ENCODE measurements at places on chromosomes 7 and 10.

DNA sequence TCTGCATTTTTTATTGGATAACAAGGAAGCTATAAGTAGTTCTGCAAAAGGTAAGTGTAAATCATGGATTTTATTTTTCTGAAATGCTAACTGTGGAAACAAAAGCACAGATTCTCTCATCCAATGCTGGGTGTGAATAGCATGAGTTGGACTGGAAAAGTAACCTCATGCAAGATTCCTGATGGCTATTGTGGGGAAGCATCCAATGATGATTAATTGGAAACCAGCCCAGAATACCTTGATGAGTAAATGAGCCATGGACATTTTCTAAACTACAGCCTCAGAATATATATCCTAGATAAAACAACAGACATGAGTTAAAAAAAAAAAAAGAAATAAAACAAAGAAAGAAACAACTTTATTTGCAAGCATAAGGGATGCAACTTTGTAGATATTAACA, 934.6 kb downstream of the CCSER2 start:
- no peak for DNase-seq

- DNase-seq, result no peak
These were observed 42.4 kb upstream of the ASAH2 start for GRCh38 chr10:50293513-50294313.

- DNase-seq, result no peak
These were observed 59.7 kb downstream of the DNAJB6 start for GRCh38 chr7:157396316-157397035.

DNA sequence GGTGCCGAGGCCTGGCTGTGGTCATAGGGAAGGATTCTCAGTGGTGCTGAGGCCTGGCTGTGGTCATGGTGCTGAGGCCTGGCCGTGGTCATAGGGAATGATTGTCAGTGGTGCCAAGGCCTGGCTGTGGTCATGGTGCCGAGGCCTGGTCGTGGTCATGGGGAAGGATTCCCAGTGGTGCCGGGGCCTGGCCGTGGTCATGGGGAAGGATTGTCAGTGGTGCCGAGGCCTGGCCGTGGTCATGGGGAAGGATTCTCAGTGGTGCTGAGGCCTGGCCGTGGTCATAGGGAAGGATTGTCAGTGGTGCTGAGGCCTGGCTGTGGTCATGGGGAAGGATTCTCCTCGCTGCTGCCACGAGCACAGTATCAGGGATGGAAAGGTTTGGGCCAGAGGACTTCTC, 327.3 kb downstream of the ADARB2 start:
- no peak for DNase-seq

- DNase-seq, result no peak
These were observed 33.7 kb downstream of the R3HCC1L start for GRCh38 chr10:98168147-98168546.

- DNase-seq, result no peak
These were observed 260.9 kb upstream of the FZD8 start for GRCh38 chr10:35903021-35903420.

DNA sequence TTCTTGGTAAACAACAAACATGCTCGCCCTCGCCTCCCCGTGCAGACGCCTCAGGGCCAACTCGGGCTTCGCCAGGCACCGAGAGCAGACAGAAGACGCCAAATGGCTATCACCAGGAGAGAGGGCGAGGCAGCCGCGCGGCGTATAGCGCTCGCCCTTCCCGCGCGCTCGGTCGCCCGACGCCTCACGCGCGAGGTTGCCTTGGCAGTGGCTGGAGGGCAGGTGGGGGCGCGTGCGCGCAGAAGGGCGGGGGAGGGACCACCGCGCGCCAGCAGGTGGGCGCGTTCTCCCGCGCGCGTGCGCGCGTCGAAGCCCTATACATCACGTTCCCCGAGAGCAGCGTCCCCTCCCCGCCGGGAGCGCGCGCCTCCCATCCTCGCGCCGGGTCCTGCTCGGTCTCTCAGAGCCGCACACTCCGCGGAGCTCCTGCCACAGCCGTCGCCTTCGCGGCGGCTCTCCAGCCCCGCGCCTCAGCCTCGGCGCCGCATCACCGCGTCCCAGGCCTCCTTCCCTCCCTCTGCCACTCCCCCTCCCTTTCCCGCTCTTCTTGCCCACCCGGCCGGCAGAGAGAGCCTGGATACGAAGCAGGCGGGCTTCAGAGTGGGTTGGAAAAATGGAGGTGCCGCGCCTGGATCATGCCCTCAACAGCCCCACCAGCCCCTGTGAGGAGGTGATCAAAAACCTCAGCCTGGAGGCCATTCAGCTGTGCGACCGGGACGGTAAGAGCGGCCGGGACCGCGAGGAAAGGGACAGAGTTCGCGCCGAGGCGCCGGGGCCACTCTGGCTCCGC, at the start of gene PHYHIPL:
PHYHIPL (plus strand) TSS at position 403 of the 790 bp plus-strand sequence; CDS start at position 614, 211 bp downstream.
- DNase-seq, result peak; percentile 34

- DNase-seq, result no peak
These were observed 188.0 kb downstream of the KCND2 start for GRCh38 chr7:120460949-120461348.

DNA sequence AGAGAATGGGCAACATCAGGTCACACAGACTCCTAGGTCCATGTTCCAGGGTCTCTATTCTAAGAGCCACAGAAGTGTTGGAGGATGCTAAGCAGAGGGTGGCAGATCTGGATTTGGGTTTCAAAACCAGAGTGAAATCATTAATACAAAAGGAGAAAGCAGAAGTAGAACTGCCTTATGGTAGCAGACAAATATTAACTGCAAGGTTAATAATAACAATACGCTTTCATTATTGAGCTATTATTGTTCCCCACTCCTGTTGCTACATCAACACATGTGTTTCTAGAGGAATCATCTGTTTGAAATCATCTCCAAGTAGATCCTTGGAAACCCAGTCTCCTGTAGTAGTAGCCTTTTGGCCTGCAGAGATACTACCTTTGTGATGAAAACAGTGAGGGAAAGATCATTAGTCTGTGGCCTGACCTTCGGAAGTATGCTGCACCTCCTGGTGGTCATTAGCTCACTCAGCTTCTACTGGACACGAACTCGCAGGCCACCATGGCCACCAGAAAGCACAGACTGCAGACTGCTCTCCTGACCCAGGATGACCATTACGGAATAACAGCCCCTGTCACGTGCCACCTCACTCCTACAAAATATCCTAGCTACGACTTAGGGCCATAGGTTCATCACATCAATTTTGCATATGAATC, 84.6 kb downstream of the XPNPEP1 start:
- no peak for DNase-seq

GRCh38 chr10:42594246-42594650, 44.1 kb downstream of the ZNF33B start:
- no peak for DNase-seq

DNA sequence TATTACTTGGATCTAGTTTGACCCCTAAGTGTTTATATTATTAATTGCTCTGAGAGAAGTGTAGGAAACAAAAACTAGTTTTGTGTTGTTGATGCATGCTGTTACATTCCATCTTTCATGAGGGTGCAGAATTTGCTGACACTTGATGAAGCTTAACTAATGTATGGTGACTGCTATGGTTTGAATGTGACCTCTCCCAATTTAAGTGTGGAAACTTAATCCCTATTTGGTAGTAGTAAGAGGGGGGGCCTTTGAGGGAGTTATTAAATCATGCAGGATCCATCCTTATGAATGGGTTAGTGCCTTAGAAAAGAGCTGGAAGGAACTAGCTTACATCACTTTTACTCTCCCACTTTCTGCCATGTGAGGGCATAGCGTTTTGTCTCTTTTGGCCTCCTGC, 142.5 kb downstream of the PCLO start:
- DNase-seq, result no peak

DNA sequence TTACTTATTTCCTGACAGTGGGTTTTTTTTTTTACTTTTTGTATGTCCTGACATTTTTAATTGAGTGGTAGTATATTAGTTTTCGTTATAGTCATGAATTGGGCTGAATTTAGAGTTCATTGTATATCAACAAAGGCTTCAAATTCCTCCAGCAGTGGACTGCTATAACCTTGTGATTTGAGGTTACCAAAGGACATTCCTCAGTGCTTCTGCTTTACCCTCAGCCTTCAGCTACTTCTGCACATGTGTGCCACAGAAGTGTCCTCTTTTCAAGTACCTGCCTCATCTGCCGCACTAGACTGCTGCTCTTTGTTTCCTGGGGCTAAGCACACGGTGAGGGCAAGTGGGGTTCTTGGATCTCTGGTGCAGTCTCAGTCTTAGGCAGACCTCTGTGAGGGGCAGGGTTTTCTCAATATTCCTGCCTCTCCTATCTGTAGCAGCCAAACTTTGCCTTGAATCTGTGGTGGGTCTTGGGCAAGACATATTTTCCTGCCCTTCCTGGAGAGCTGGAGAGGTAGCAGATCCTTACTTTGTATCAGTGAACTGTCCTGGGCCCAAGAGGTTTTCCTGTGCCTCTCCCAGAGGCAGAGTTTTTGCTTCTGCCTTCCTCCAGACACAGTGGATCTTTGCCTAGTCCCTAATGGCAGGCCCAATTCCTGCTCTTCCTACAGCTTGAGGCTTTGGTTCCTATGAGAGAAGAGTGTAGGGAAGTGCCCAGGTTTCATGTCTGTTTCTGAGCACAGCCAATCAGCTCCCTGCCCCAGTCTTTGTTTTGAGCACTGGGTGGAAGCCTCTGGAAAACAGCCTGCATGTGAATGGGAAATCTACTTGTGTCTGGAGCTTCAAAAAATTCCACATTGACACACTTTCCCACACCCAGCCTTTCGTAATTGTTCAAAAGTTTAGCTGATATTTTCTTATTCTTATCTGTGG, 39.0 kb upstream of the STRIP2 start:
- no peak for DNase-seq

GRCh38 chr7:133303931-133304330, 51.1 kb downstream of the EXOC4 start:
- DNase-seq, result no peak

- DNase-seq, result no peak
These were observed 714.1 kb downstream of the CNTNAP2 start for GRCh38 chr7:146830686-146831085.

GRCh38 chr7:6386779-6387178, 61.0 kb downstream of the DAGLB start:
- no peak for DNase-seq
